Kidney tubule cell (primary cell): ENCODE measurements at places on chromosomes 5 and 9.

- no peak for DNase-seq
These were observed 643.0 kb upstream of the RGMB start for GRCh38 chr5:98130261-98131035.

GRCh38 chr5:40078898-40079575, 600.7 kb upstream of the PTGER4 start:
- DNase-seq, result no peak

- DNase-seq, result no peak
These were observed 587.0 kb upstream of the ZNF608 start for GRCh38 chr5:125333416-125333815.

- peak; percentile 57 for DNase-seq
These were observed 395.2 kb upstream of the KIF2A start for GRCh38 chr5:61910771-61911170.

GRCh38 chr5:159206818-159207217, 2.5 kb downstream of the RNF145 start:
- DNase-seq, result no peak

- peak; percentile 85 for DNase-seq
These were observed 99.8 kb upstream of the DAP start for GRCh38 chr5:10860645-10861422.

- DNase-seq, result no peak
These were observed 55.8 kb downstream of the LRSAM1 start for GRCh38 chr9:127506814-127507750.
